ENCODE measurements at places on chromosomes 1 and 21. TPM values are rescaled to one million over a fixed set of nuclear protein-coding genes. Genes with fewer than 3 reads are reported as not detected.

Gene DUSP10
- 7.8 TPM for total RNA-seq

Gene KLHDC9
- total RNA-seq, result 2.2 TPM

Gene OR2L13
- total RNA-seq, result not detected

Gene HES3
- total RNA-seq, result not detected
